ENCODE measurements at places on chromosomes 11 and 22.

GRCh38 chr11:30967579-30967978 lies 381.4 kb upstream of the MPPED2 start:
- DNase-seq = no peak

DNA sequence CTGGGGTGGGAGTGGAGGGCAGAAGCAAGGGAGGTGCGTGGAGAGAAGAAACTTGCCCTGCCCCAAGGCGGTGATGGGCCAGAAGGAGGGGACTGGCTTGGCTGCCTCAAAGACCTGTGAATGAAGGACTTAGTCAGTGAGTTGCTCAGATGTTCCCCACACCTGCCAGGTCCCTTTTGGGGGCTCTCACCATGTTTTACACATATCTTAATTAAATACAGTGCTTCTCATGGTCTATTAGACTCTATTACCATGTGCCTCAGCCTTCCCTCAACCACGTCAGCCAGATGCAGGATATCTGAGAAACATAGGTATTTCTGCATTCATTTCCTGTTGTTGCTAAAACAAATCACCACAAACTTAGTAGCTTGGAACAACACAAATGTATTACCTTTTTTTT lies 429.5 kb downstream of the BUD13 start:
- DNase-seq = no peak

DNA sequence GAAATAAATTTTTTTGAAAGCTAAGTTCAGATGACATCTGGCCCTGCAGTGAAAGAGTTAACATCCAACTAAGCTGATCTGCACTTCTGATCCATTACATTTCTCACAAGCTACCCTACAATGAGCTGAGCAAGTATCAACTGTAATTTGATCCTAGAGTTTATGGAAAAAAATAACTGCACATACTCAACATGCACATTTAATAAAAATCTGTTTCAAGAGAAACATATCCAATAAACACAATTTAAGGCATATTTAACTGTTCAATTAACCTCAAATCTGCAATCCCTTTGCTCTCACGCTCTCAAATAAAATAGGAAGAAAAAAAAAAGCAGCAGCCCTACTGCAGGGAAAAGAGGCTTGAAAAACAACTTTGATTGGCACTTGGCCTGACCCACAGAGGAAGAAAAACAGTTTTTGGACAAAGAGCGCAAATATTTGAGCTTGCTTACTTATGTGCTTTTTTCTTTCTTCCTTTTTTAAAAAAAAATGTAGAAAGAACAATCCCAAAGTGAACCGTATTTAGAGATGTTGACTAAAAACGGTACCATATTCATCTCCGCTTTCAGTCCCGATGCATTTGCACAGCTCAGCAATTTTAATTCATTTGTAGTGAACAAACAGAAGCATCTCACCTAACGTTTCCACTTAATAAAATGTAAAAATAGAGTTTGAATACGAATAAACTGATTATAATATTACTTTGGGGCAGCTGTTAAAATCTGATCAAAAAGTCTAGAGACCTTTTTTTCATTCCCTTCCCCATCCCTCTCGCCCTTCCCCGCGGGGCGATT lies 1.6 kb downstream of the SESN3 start:
- no peak for DNase-seq

DNA sequence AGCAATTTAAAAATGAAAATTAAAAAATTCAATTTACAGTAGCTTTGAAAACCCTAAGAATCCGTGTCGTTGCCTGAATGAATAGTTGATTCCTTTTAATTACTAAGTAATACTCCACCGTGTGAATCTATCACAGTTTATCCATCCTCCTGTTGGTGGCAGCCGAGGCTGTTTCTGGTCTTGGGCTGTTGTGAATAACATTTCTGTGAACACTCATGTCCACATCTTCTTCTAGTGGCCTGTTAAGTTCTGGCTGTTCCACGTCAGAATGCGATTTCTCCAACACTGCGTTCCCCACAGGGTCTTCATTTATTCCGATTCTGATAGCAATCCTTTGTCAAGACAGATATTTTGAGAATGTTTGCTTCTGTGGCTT lies 223.0 kb downstream of the TBC1D22A start:
- DNase-seq = no peak

- no peak for DNase-seq
These were observed 12.1 kb downstream of the RNH1 start for GRCh38 chr11:494761-495536.
